ENCODE measurements at places on chromosomes 3 and 15.

- no peak for DNase-seq
Observed at GRCh38 chr3:177251755-177252154, 54.5 kb upstream of the TBL1XR1 start.

DNA sequence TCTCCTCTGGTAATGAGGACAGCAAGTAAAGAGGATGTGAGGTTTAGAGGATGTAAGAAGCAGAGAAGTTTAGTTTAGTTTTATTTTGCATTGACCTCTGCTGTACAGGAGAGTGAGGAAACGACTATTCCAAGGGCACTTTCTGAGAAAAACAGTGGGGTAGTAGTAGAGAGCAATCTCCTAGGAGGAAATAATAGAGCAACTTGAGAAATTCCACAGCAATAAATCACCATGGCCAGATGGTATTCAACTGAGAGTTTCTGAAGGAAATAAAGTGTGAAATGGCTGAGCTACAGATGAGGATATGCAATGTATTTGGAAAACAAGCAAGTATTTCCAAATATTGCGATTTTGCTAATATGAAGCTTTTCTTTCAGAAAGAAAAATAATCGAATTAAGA is 118.9 kb downstream of the DPH6 start:
- DNase-seq = no peak

DNA sequence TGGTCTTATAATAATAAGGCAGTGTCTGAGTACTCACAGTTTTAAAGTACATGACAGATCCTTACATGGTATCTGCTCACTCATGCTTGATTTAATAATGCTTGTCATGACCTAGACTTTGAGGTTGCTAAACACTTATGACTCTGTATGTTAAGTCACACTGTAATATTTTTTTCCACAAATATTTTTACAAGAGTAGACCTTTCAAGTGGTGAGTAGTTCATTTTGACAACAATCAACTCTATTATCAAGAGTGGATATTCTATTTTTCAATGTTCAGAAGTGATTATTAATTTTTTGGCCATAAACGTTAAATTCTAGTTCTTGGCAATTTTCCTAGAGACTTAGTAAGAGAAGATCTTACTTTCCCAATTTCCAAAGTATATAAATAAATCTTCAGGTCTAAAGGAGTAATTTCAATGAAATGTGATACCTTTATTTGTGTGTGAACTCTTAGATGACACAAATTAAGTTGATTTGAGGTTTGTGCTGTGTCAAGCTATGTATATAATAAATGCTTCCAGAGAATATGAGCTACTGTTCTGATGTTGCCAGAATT is 104.5 kb downstream of the NLGN1 start:
- no peak for DNase-seq

GRCh38 chr15:67897646-67898339 is 57.9 kb upstream of the RNU6-1 start:
- DNase-seq = no peak

- no peak for DNase-seq
Observed at GRCh38 chr3:143975554-143976152, 4.0 kb downstream of the DIPK2A start.

GRCh38 chr3:81300324-81300927 is 461.0 kb downstream of the GBE1 start:
- DNase-seq = no peak

- no peak for DNase-seq
Observed at GRCh38 chr15:53670701-53671100, 88.8 kb downstream of the WDR72 start.

GRCh38 chr3:123789160-123789559 is 95.0 kb downstream of the MYLK start:
- DNase-seq = no peak

GRCh38 chr3:79632842-79633241 is 135.0 kb downstream of the ROBO1 start:
- no peak for DNase-seq

DNA sequence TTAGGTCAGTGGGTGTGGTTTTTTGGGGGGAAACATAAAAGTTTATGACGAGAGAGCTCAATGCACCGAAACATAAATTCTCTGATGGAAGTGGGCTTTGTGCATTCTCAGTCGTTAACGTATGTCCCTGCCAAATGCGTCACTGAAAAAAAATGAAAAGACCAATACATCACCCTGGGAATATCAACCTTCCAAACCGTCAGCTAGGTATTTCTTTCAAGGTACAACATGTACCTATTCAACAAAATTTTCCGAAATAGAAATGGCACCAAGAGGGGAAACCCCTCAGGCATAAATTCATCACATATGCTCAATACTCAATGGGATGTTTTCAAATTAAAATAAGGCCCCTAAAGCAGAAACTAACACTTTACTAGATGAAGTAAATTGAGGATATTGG is 266.6 kb upstream of the SUCLG2 start:
- no peak for DNase-seq

GRCh38 chr15:32107477-32108080 is 77.3 kb downstream of the CHRNA7 start:
- no peak for DNase-seq

DNA sequence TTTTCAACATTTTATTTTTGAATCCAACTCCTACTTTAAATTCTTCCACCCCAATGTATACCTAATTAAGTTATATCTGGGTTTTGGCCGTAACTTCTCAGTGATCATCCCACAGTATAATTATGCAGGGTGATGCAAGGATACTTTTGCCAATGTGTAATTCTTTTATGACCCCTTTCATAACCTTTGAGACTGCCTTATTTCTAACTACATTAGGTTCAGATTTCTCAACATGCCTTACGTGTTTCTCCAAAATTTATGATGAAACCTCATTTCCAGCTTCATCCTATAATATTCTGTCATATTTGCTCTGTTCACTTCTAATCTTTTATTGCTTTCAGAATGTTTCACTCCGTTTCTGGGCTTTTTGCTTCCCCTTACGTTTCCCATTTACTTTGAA is 1229.6 kb upstream of the ALCAM start:
- DNase-seq = no peak

GRCh38 chr3:74507691-74508090 is 106.8 kb downstream of the CNTN3 start:
- DNase-seq = no peak

DNA sequence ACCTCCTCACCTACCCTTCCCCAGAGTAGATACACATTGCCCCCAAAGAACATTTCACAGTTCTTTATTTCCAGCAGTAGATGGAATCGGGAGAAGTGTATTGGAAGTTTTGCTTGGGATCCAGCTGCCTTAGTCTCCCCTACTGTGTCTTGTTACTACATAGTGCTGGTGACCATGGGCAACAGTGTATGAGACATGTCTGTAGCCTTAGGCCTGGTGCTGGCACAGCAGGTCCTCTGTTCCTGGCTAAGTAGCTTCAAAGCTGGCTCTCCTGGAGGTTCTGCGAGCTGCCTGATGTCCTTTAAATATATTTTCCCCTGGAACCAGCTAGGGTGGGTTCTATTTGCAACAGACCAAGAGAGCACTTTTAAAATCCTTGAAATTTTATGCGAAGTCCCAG is 174.7 kb downstream of the THSD4 start:
- DNase-seq = no peak

DNA sequence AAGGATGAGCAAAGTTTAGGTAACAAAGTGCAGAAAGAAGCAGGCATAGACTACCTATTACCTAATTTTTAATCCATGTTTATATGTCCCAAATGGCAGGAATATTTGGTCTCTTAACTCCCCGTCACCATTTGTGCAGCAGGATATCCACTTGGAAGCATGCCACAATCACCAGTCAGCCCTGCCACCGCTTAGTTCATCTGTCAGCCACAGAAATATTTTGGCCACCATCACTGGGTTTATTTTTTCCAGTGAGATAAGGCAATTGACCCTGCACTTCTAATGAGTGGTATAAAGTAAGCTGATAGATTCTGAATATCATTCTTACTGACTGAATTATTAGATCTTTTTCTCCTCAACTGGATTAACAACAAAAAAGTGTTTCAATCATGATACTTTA is 152.9 kb upstream of the SOX2 start:
- DNase-seq = no peak

DNA sequence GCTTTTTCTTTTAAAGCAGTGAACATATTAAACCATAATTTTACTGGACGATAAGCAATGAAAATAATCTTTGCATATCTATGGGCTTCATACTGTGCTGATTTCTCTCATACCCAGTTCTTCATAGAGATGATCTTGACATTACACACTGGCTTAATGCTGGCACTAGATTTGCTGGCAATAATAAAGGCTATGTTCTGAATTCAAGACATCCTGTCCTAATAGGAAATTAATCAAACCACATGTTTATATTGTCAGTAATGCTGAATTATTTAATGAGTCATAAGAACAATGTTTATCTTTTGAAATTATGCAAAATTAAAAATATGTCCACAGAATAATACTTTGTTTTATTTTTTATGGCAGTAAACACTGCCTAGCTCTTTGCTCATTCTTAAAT is 643.2 kb downstream of the OTOL1 start:
- DNase-seq = no peak

GRCh38 chr3:78645628-78646310 is 1122.0 kb downstream of the ROBO1 start:
- DNase-seq = no peak

GRCh38 chr15:33226559-33227181 is 32.2 kb upstream of the FMN1 start:
- DNase-seq = no peak

- DNase-seq = no peak
Observed at GRCh38 chr3:188491276-188491687, 337.3 kb downstream of the LPP start.

- DNase-seq = no peak
Observed at GRCh38 chr3:87997298-87997697, 61.5 kb downstream of the CGGBP1 start.

DNA sequence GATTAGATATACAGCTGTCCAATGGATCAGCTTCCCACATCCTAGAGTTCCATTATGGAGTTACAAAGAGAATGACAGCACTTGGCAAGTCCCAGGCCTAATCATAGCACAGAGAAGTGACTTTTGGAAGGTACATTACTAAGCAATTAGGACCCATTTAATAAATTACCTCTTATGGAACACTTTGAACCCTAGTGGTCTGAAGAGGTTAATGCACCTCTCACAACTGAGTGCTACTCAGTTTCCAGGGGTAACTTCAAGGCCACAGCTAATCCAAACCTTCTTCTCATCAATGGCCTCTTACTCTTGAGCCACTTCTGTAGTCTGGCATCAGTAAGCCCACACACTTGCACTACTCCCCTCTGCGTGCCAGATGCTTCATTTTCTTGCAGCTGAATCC is 34.9 kb upstream of the MEIS2 start:
- no peak for DNase-seq

GRCh38 chr3:27990324-27990723 is 251.1 kb upstream of the CMC1 start:
- DNase-seq = no peak

- no peak for DNase-seq
Observed at GRCh38 chr3:21446027-21446426, 305.0 kb downstream of the ZNF385D start.

DNA sequence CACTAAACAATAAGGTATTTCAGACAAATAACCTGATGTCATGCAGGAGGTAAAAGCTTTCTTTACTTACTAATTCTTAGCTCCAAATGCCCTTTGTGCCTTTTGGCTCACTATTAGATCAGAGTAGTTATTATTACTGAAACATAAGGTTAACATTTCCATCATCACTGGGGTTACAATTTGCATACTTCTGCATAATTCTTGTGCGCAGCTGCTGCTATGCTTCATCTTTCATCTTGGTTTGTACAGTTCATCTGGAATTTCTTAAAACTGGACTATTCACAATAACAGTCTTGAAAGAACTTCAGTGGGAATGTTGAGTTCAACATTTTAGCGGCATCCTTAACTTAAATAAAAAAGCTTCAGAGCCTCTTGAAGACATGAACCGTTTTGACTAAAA is 383.2 kb upstream of the ADAMTS9 start:
- DNase-seq = no peak

DNA sequence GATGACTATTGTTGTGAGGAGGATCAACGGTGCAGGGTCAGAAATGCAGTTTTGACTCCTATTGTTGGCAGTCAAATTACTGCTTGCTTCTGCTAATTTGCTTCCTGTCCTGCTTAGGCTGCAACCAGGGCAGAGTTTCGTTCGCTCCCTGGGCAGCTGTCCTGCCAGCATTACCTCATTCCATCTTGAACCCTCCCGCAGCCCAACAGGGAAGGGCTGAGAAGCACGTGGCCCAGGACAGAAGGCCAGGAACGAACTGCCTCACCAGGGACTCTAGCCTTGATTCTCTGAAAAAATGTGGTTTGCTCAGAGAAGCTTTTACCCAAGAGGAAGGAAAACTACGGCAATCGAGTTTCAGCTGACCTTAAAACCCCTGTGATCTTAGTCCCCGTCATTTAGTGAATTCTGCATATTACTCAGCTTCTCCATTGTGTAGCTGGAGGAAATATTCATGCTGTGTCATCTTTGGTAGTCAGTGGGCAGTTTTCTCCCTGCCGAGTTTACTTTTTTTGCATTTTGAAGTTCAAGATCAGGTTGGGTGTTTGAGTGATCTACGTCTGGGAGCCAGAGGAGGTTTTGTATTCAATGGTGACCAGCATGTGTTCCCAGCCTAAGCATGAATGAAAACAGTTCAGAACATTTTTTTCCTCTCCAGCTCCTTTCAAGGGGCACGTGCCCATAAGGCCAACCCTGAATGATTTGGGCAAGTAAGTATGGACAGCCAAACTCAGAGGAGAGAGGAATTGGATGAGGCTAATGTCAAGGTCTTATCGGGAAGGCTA is 23.0 kb downstream of the TLNRD1 start:
- DNase-seq = no peak

DNA sequence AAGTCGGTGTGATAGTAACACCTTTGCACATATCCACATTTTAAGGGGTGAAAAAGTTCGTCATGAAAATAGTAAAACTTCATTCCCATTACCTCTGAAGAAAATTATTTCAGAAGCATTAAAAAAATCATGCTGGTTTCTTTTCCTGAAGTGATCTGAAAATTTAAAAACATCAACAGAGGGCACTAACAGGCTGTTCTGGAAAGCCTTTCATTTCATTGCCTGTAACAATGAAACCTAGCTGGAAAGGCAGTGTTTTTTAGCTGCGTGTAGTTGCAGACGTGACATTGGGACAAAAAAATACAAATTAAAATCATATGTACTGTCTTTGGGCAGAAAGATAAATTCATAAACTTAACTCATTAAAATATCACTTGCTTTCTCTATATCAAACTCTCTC is 993.8 kb downstream of the GBE1 start:
- DNase-seq = no peak

GRCh38 chr15:80468796-80469195 is 64.6 kb downstream of the ARNT2 start:
- no peak for DNase-seq

- no peak for DNase-seq
Observed at GRCh38 chr15:37872661-37873060, 61.8 kb upstream of the TMCO5A start.

Data from effector CD4-positive, alpha-beta T cell (primary cell).